ENCODE measurements at places on chromosomes 1 and 21.

GRCh38 chr1:51231120-51231519, 5.0 kb upstream of the RNF11 start:
- H3K27ac ChIP-seq, result no peak overlapping the region
- DNase-seq, result no peak

GRCh38 chr1:235595079-235595478, 54.5 kb downstream of the GNG4 start:
- no peak overlapping the region for H3K27ac ChIP-seq
- DNase-seq, result no peak

- H3K4me3 ChIP-seq, result peak overlapping the region; percentile 40
- peaks cover 39% of the 10 kb centered on the region for H3K27me3 ChIP-seq
- no peaks in the 10 kb centered on the region for H3K36me3 ChIP-seq
- no peaks in the 10 kb centered on the region for H3K4me1 ChIP-seq
Measured at GRCh38 chr1:1243807-1244191, 2.7 kb downstream of the C1QTNF12 start.

DNA sequence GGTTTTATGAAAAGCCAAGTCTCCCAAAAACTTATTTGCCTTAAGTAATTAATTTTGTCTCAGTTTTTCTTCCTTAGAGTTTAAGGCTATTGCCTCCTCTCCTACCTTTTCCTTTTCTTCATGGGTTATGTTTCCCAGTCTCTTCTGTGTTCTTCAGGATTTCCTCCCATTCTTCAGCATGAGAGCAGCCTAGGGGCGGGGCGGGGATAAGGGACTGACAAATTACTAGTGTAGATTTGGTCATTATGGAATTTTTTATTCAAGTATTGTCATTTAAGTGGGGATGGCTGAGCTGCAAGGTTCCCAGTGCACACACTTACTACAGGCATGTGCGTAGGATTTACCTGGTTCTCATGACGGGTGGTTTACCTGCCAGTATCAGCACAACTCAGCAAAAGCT, 35.2 kb upstream of the PIGV start:
- no peak overlapping the region for H3K27ac ChIP-seq
- H3K36me3 ChIP-seq, result no peaks in the 10 kb centered on the region

- no peaks in the 10 kb centered on the region for H3K36me3 ChIP-seq
- H3K4me3 ChIP-seq, result no peak overlapping the region
- H3K27me3 ChIP-seq, result no peaks in the 10 kb centered on the region
- H3K27ac ChIP-seq, result no peak overlapping the region
Measured at GRCh38 chr21:22351076-22351475, 1352.9 kb downstream of the NCAM2 start.

- H3K27me3 ChIP-seq, result no peaks in the 10 kb centered on the region
- H3K4me3 ChIP-seq, result no peak overlapping the region
- DNase-seq, result no peak
- no peaks in the 10 kb centered on the region for H3K36me3 ChIP-seq
- H3K27ac ChIP-seq, result no peak overlapping the region
Measured at GRCh38 chr21:27173053-27173452, 206.2 kb upstream of the ADAMTS5 start.

- no peak overlapping the region for H3K27ac ChIP-seq
- H3K4me1 ChIP-seq, result no peaks in the 10 kb centered on the region
- no peaks in the 10 kb centered on the region for H3K27me3 ChIP-seq
- no peak for DNase-seq
- H3K4me3 ChIP-seq, result no peak overlapping the region
- no peaks in the 10 kb centered on the region for H3K36me3 ChIP-seq
Measured at GRCh38 chr1:208917723-208918122, 665.8 kb upstream of the CAMK1G start.

DNA sequence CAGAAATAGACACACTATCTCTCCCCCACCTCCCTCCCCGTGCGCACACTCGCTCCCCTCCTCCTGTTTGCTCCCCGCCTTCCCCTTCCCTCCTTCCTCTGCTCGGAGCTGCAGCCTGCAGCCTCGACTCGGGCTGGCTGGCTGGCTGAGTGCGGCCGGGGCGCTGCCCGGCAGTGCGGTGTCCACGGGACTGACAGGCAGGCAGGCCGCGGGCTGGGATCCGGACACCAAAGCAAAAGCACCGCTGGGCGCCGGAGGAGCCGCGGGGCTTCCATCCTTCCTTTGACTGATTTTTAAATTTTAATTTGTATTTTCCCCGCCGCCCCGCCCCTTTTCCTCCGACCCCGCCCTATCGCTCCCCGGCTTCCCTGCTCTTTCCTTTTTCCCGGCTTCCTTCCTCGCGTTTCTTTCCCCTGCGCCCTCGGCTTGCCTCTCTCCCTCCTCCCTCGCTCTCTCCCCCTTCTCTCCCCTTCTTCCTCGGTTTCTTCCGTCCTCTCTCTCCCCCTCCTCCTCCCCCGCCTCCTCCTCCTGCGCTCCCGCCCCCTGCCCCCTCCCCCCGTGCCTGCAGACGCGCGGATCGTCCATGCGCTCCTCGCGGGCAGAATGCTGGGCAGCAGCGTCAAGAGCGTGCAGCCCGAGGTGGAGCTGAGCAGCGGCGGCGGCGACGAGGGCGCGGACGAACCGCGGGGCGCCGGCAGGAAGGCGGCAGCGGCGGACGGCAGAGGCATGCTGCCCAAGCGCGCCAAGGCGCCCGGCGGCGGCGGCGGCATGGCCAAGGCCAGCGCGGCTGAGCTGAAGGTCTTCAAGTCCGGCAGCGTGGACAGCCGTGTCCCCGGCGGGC, 109.4 kb downstream of the NAV1 start:
- H3K36me3 ChIP-seq, result no peaks in the 10 kb centered on the region
- peak; percentile 56 for DNase-seq
- peak overlapping the region; percentile 87 for H3K27ac ChIP-seq
- H3K4me3 ChIP-seq, result peak overlapping the region; percentile 70
- peaks cover 11% of the 10 kb centered on the region for H3K27me3 ChIP-seq
- peaks cover 12% of the 10 kb centered on the region for H3K4me1 ChIP-seq

DNA sequence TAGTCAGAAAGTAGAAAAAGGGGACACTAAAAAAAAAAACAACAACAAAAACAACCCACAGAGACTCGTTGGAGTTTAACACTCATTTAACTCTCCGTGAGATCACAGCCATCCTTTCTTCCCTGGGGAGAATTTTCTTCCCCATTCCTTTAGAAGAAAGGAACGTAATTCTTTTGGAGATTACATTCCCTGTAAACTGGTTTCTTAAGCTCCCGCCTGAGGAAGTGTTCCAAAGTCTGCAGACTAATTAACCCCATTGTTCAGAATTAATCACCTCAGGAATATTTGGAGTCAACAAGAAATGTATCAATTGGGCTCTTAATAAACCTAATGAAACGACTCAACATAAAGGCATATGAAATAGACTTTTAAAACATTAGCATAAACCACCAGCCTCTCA, 228.2 kb upstream of the CSF3R start:
- no peak overlapping the region for H3K4me3 ChIP-seq
- no peaks in the 10 kb centered on the region for H3K27me3 ChIP-seq
- H3K4me1 ChIP-seq, result no peaks in the 10 kb centered on the region
- H3K27ac ChIP-seq, result no peak overlapping the region
- DNase-seq, result no peak

DNA sequence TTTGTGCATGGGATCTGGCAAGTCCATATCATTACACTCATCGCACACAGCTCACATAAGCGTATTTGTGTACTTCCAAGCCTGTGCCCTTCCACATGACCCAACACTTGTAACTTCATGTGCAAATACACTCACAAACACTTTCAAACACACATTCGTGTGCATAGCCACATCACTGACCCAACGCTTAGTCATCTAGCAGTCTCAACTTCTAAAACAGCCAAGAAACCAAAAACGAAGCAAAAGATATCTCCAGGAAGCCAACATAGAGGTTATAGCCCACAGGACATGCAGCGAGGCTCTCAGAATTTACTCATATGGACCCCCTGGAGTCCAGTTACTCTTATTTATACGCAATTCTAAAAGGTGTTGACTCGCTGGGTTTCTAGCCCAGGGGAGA, 10.9 kb upstream of the GOLT1A start:
- no peak overlapping the region for H3K4me3 ChIP-seq
- H3K27ac ChIP-seq, result no peak overlapping the region
- peaks cover 9% of the 10 kb centered on the region for H3K36me3 ChIP-seq
- no peak for DNase-seq
- no peaks in the 10 kb centered on the region for H3K27me3 ChIP-seq

GRCh38 chr1:158771950-158772866, at the start of gene OR6N1:
Gene OR6N1 (minus strand): TSS chr1:158772195. CDS start chr1:158766682, 5,513 bp downstream.
- H3K36me3 ChIP-seq, result no peaks in the 10 kb centered on the region
- H3K4me1 ChIP-seq, result no peaks in the 10 kb centered on the region
- no peak within 1 kb of the TSS for H3K27ac ChIP-seq
- H3K4me3 ChIP-seq, result no peak within 1 kb of the TSS
- H3K27me3 ChIP-seq, result no peaks in the 10 kb centered on the region

- H3K4me3 ChIP-seq, result no peak overlapping the region
- no peaks in the 10 kb centered on the region for H3K4me1 ChIP-seq
- peak; percentile 12 for DNase-seq
- H3K27ac ChIP-seq, result no peak overlapping the region
Measured at GRCh38 chr1:157403608-157404007, 148.7 kb downstream of the FCRL5 start.

GRCh38 chr1:223631956-223632355, 33.5 kb downstream of the CAPN8 start:
- DNase-seq, result no peak
- H3K27me3 ChIP-seq, result no peaks in the 10 kb centered on the region
- H3K36me3 ChIP-seq, result no peaks in the 10 kb centered on the region
- H3K4me1 ChIP-seq, result peaks cover 2% of the 10 kb centered on the region

GRCh38 chr1:85940656-85941306, 215.8 kb downstream of the COL24A1 start:
- no peak overlapping the region for H3K27ac ChIP-seq
- DNase-seq, result no peak
- H3K4me1 ChIP-seq, result no peaks in the 10 kb centered on the region
- H3K27me3 ChIP-seq, result no peaks in the 10 kb centered on the region
- no peaks in the 10 kb centered on the region for H3K36me3 ChIP-seq

DNA sequence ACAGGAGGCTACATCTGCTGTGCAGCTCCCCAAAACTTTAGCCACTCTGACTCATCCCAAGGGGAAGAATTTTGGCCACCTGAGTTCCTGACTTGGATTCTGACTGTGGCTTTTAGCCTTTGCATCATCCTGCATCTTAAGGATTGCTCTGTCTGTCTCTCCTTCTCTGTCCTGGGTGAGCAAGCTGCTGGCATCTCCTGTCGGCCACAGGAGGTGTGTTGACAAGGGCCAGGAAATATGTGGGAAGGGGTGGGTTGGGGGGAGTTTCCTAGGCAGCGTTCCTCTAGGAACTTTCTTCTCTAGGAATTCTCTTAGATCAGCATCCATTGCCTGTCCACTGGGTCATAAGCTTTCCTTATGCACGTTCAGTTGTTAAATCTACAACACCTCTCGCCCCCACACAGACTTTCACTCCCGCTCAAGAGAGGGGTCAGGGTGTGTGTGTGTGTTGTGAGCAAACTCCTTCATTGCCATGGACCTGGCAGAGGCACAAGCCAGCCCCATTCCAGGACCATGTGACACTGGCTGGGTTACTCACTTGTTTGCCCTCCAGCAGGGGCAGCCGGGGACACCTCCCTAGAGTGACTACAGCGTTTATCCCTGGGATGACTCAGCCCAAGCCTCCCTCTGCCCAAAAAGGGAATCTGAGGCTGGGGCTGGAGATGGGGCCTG, 145.0 kb upstream of the DUSP10 start:
- H3K36me3 ChIP-seq, result no peaks in the 10 kb centered on the region
- peak; percentile 25 for DNase-seq
- H3K27me3 ChIP-seq, result no peaks in the 10 kb centered on the region
- no peaks in the 10 kb centered on the region for H3K4me1 ChIP-seq

DNA sequence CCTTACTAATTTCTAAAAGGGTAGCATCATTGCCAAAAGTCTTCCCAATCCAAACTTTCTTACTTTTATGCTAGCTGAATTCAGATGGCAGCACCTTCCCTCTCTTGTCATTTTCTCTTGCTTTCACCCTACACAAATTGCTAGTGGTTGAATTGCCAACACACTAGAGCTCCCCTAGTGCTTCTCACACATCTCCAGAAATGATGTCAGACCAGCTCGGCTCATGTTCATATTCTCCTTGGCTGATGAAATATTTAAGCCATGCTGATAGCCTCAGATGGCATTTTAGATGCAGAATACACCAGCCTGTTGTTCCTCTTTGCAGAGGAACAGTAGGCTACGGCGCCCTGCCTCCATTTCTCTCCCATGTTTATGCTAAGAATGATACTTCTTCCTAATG, 256.9 kb downstream of the PTBP2 start:
- no peaks in the 10 kb centered on the region for H3K36me3 ChIP-seq
- H3K4me3 ChIP-seq, result no peak overlapping the region
- H3K27ac ChIP-seq, result no peak overlapping the region
- H3K27me3 ChIP-seq, result no peaks in the 10 kb centered on the region

GRCh38 chr21:31658053-31658452, 1.4 kb upstream of the SOD1 start:
- DNase-seq, result peak; percentile 84
- peaks cover 3% of the 10 kb centered on the region for H3K4me1 ChIP-seq
- no peaks in the 10 kb centered on the region for H3K27me3 ChIP-seq
- peak overlapping the region; percentile 91 for H3K27ac ChIP-seq

- H3K4me1 ChIP-seq, result peaks cover 23% of the 10 kb centered on the region
- H3K4me3 ChIP-seq, result no peak overlapping the region
- no peaks in the 10 kb centered on the region for H3K27me3 ChIP-seq
- DNase-seq, result no peak
- H3K27ac ChIP-seq, result no peak overlapping the region
Measured at GRCh38 chr1:211328866-211329475, 2.3 kb downstream of the TRAF5 start.

DNA sequence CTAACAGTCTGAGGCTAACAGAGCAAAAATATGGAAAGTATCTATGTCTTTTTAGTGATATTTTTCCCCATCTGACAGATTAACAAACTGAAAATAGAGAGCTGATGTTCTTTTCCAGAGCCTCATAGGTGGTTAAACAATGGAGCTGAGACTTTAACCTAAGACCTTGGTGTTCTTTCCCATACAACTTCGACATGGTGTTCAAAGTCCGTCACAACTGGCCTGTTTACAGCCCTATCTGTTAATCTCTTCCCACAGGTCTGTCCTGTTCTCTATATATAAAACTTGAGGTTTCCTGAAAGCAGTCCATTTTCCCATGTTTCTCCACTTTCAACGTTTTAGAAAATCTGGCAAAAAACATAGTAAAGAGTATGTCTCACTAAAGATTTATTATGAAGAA, 395.7 kb downstream of the BRINP2 start:
- no peak for DNase-seq
- no peak overlapping the region for H3K27ac ChIP-seq
- H3K27me3 ChIP-seq, result no peaks in the 10 kb centered on the region

GRCh38 chr1:186178426-186179043, 196.5 kb downstream of the TPR start:
- H3K4me3 ChIP-seq, result no peak overlapping the region
- no peaks in the 10 kb centered on the region for H3K4me1 ChIP-seq
- H3K36me3 ChIP-seq, result no peaks in the 10 kb centered on the region
- no peak overlapping the region for H3K27ac ChIP-seq
- H3K27me3 ChIP-seq, result no peaks in the 10 kb centered on the region
- no peak for DNase-seq
